ENCODE measurements at places on chromosomes 3 and 15.

GRCh38 chr15:35136321-35137189 lies 51.5 kb upstream of the NANOGP8 start:
- no peak for DNase-seq

GRCh38 chr3:171809611-171809860 lies 747 bp downstream of the PLD1 start:
- DNase-seq = no peak

GRCh38 chr3:144868506-144868905 lies 896.9 kb downstream of the DIPK2A start:
- DNase-seq = no peak

- no peak for DNase-seq
These were observed 29.1 kb upstream of the ELP6 start for GRCh38 chr3:47542471-47543173.

DNA sequence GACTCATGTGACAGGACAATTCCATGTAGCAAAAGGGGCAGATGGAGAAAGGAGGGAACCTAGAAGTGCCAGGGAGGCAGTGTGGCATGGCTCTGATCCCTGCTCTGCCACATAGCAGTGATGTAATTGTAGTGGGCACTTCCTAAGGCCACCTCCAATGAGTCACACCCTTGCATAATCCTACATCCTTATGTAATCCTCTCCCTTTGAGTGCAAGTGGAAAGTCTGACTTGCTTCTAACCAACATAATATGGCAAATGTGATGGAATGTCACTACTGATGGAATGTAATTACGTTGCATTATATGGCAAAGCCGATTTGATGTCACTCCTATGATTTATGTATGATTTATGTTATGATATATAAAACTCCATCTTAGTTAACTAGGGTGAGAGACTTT lies 72.9 kb upstream of the ATP2C1 start:
- no peak for DNase-seq

DNA sequence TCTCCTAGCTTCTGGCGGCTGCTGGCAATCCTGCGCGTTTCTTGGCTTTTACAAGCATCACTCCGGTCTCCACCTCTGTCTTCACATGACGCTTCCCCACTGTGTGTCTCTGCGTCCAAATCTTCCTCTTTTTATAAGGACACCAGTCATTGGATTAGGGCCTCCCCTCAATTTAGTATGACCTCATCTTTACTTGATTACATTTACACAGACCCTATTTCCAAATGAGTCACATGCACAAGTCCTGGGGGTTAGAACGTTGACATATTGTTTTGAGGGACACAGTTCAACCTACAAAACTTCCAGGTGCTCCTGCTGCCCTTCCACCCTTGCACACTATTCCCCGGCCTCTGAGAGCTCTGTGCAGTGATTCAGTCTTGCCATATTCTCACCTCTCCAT lies 215.3 kb downstream of the OPA1 start:
- DNase-seq = no peak

- no peak for DNase-seq
These were observed 25.3 kb downstream of the EXOG start for GRCh38 chr3:38521391-38521987.

DNA sequence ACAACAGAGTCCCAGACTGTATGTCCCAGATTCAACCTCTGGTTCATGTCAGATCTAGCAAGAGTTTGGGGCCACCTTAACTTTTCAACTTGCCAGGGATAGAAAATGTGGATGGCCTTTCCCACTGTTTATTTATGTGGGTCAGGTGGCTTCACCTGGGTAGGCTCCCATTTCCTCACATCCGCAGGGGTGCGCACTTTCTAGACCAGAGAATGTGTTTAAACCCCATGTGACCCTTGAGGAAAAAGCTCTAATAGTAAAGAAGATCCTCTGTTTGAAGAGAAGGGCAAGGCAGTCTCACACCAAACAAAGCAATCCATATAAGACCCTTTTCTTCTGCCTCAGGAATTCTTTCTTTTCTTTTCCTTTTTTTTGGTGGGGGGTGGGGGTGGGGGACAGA lies 167.2 kb upstream of the TSC22D2 start:
- DNase-seq = no peak

DNA sequence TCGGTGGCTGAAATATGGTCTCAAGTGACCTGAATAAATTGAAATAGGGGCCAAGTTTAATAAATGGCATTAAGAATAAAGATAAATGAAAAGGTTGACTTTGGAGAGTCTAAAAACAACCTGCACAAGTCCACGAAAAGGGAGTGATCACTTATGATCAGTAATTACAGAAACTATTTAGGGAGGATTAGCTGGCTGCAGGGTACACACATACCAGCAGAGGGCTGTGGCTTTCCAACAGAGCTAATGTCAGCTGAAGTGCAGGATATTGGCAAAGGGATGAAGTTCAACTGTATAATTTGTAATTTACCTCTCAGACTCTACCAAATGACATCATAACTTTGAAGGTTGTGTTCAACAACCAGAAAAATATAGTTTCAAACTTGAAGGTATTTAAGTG lies 86.8 kb downstream of the SYNPR start:
- DNase-seq = no peak

GRCh38 chr3:110646496-110646895 lies 425.1 kb upstream of the NECTIN3 start:
- DNase-seq = no peak

DNA sequence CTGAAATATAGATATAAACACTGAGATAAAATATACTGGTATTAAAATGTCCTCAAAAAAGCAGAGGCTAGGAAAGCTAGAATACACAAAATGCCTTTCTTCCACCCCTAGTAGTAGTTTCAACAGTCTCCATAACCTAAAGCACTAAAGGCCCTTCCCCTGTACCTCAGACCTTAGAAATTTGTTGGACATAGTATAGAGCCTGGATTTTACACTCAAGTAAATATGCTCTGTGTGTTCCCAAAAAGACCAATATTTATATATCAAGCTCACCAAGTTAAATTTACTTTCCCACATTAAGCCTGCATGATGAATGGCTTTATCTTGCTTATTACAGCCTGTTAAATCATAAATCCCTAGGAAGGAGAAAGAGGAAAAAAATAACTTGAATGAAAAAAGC lies 378.7 kb upstream of the AZI2 start:
- no peak for DNase-seq

DNA sequence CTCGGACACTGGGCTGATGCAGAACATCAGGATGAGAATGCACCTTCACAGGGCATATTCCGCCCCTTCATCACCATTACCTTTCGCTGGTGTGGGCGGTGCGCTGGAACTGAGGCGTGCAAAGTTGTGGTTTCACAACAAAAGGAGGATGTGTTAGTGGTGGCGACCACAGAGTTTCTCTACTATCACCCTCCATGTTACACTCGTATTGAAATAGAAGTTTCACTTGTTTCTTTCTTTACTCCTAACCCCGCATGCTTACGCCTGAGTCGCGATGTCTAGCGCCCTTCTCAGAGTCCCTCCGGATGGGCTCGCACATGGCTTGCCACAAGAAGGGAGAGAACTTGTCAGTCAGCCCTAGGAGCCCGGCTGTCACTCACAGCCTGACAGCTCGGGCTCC lies 148.7 kb downstream of the GABRB3 start:
- DNase-seq = no peak

DNA sequence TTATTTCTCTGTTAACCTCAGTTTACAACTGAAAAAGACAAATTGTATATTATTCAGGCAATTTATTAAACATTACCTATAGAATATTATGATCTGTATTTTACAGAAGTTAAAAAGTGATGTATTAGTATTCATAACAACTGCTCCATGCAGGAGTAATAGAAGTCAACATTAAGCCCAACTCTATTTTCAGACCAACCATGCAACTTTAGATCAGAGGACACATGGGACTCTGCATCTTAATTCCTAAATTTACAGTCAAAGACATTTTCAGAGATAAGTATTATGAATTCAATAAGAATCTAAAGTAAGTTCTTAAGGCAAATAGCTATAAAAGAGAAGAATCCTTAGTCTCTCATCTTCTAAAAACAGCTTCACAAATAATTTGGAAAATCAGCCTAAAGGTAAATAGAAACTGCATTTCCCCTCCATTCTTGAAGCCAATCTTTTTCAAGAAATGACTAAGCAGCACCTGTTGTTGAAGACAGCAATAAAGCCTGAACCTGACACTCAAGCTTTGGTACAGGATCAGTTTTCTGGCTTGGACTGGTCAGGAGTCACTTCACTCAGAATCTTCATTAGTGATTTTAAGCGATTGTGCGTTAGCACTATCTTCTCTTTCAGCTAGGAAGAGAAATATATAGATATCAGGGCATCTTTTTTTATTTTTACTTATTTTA lies 23.0 kb downstream of the OIP5 start:
- DNase-seq = no peak

- DNase-seq = no peak
These were observed 74.0 kb downstream of the SSR3 start for GRCh38 chr3:156480949-156481348.

DNA sequence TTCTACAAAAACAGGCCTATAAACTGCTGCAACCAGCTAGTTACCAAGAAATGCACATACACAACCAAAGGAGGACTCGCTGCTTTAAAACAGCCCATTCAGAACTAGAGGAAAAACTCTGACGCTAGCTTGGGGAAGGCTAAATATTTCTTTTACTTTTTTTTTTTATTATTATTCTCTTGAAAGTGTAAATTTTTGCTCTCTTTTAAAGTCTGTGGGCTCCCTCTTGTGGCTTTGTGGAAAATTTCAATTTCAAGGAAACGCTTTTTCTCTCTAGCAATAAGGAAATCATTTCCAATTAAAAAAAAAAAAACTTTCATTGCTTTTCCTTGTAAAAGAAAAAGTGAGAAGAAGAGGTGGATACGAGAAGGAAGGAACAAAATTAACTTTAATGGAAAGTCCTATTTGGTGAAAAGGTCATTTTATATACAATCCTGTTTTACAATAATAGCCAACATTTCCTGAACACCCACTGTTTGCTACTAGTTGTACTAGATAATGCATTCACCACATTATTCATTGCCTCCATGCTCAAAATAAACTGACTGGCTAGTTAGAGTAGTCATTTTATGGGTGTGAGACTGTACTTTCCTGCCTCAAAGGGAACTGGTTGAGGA lies 51.2 kb upstream of the SAMMSON start:
- DNase-seq = no peak

DNA sequence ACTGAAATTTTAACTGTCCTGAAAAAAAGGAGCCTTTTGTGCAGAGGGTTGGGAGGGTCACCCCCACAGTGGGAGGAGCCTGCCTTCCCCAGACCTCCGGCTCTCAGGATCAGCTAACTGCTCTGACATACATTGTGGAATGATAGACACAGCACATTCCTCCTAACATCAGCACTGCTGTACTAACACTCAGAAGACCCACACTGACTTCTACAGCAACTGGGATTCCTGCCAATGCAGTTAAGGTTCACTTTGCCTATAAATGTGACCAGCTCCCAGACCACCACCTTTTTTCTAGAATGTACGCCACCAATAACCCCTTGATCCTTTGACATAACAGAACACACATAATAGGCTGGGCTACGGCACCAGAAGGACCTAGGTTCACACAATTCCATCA lies 3.2 kb downstream of the CPEB1 start:
- DNase-seq = no peak

GRCh38 chr3:43958005-43958770 lies 267.4 kb downstream of the ABHD5 start:
- DNase-seq = no peak

DNA sequence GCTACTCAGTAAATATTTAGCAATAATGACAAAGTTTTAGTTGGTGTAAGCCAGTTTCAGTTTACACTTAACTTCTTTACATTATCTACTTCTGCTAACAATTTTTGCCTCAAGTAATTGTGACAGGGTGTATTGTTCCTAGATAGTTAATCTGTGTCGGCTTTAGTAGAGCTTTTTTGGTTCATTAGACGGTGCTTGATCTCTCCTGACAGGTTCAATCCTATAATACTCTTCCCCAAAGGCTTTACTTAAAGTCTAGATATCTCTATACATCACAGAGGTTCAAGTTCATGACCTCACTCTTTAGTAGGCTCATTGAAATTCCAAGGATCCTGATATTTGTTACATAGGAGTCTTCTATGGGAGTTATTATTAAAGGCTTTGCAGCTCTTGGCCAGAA lies 365.6 kb upstream of the DPPA4 start:
- no peak for DNase-seq

DNA sequence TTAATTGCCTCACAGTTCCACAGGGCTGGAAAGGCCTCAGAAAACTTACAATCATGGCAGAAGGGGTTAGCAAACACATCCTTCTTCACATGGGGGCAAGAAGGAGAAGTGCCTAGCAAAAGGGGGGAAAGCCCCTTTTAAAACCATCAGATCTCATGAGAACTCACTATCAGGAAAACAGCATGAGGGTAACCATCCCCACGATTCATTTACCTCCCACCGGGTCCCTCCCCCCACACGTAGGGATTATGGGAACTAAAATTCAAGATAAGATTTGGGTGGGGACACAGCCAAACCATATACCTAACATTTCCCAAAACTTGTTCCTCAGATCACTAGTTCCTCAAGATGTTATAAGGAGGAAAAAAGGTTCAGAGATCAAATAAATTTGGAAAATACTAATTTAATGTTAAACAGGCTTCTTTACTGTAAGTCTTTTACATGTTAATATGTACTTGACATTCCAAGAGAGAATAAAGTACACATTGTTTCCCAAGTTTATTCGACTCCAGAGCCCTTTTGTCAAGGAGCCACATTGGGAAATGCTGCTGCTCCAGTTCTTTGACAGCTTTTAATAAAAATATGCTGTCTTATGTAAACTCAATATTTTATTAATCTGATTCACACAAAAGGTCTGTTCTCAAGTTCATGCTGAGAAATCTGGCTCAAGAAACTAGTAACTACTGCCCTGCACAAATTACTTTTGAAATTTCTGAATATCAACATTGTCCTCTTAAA lies 17.8 kb downstream of the HERC1 start:
- no peak for DNase-seq

- no peak for DNase-seq
These were observed 22.2 kb downstream of the RYK start for GRCh38 chr3:134228479-134228878.

GRCh38 chr3:139994891-139995290 lies 59.9 kb downstream of the CLSTN2 start:
- DNase-seq = no peak

DNA sequence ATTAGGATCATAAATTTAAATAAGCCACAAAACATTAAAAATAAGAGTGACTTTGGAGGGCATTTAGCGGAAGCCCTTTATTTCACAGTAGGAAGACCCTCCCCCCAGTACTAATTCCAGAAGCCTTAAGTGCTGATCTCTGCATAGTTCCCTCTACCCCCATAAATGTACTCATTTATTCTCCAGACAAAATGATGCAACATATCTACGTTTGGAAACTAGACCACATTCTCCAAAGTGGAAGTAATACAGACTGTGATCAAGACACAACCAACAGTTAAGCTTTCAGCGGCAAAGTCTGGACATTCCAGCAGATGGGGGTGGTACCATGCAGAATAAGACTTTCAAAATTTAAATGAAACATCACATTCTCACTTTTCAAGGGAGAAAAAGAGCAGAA lies 44.8 kb upstream of the RPS17 start:
- DNase-seq = no peak

- no peak for DNase-seq
These were observed 55.0 kb upstream of the NMNAT3 start for GRCh38 chr3:139732729-139733128.
